Thymus (tissue), 14 donors: ENCODE measurements at places on chromosomes 4 and X.

DNA sequence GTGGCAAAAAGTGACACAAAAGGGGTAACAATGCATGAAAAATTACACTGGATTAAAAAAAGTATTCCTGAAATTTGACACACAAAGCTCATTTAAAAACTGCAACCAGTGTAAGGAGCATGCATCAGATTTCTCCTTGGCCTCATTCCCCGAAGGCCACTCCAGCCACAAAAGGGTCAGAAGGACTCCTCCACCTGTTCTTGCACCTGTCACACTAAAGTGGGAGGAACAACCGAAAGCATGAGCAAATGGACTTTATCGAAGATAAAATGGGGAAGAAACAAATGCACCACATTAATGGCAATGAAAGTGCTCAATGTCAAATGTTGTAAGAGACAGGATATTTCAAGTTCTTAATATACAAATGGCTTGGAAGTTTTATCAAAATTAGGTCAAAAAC lies 88.2 kb downstream of the ADGRA3 start:
- no peak for DNase-seq

DNA sequence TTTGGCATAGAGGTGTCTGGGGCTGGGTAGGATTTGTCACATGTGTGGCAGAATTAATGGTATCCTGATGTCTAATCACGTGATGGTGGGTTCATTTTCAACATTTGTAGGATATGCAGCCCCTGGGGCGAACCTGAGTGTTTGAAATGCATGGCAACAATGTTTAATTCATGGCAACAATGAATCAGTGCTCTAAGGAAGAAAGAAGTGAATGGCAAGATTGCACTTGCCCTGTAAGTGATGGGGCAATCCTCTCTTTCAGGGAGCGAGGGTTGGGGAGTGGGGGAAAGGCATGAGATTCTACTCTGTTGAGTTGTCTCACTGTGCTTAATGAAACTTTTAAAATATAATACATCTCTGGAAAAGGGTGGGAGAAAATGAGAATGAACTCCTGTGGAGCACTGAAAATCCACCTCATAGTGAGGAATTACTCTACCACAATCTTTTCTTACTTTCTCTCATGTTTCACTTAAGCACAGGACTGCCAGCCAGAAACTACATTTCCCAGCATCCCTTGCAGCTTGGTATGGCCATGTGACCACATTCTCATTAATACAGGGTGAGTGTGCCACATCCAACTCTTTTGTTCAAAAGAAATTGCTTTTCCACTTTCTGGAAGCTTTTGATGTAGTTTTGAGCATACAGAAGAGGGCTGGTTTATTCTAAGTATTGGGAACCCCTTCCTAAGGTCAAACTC lies 64.0 kb upstream of the PGM2 start:
- DNase-seq, result no peak

DNA sequence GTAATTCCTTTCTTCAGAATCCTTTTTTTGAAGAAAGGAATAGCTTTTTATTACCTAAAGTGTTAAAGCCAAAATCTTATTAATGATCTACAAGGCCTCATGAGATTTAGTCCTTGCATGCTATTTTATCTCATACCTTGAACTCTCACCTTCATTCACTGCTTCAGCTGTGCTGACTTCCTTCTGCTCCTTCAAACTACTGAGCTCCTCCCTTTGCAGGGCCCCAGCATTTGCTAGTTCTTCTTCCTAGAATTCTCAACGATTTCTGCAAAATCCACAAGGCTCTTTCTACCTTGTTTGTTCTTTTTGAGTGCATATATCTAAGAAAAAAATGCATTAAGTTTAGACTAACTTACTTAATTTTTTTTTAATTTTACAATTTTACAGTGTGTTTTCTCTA lies 619.5 kb downstream of the EPHA5 start:
- DNase-seq, result no peak

DNA sequence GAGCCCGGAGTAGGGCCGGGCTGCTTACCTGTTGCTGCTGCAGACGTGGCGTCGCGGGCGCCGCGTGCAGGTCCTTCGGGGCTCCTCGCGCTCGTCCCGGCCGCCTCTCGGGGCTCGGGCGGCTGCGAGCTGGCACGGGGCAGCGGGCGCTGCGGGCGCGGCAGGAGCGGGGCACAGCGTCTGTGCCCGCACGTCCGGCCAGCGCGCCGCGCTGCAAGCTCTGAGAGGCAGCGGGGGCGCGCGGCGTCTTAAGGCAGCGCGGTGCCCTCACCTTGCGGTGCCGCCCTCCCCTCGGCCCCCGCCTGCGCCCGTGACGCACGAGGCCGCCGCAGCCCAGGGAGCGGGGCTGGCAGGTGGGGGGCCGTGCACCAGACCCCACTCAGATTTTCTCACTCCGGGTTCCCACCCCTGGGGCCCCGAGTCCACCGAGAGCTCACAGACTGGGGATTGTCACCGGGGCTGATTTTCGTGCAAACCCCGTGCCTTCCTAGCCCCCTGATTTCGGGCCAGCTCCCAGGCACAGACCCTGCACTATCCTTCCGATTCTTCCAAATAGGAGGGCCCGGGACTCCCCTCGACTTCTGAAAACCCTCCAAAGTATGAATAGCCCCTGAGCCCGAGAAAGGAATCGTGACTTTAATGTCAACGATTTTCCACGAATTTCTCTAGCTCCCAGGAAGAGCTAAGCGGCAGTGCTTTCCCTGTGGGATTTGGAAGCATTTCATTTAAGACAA lies at the start of gene GPR101:
TSS of gene GPR101 (minus strand) at position 222 of the 734 bp plus-strand sequence. CDS start 2,321 bp downstream, outside the sequence.
- DNase-seq, result no peak

DNA sequence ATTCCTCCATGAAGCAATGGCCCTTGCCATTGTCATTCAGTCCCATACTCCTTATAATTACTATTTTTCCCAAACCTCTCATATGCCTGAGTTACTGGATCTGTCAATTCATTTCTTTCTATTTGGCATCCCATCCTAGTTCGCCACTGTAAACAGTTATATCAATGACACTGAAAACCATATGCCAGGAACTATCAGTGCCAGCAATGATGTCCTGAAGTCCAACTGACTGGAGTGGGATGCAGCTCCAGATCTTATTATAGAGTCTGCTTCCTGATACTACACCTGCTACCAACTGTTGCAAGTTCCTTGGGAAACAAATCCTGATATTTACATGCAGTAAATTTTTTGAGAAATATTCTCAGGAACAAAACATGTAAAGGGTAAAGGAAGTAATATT lies 27.0 kb upstream of the BANK1 start:
- no peak for DNase-seq

DNA sequence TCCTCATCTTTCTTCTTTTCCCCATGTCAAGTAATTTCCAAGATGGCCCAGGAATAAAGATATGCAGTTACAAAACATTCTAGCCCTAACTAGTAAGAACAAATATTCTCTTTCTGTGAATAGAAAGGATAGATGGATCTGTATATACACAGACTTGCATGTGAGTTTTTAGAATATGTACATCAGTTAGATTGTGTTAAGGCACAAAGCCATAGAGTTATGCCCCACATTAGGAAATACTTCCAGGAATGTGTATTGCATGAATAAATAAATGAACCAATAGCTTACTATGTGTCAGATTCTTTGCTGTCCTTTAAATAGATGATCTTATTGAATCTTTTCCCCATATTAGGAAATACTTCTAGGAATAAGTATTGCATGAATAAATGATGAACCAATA lies 46.0 kb upstream of the TMPRSS11E start:
- DNase-seq, result no peak

DNA sequence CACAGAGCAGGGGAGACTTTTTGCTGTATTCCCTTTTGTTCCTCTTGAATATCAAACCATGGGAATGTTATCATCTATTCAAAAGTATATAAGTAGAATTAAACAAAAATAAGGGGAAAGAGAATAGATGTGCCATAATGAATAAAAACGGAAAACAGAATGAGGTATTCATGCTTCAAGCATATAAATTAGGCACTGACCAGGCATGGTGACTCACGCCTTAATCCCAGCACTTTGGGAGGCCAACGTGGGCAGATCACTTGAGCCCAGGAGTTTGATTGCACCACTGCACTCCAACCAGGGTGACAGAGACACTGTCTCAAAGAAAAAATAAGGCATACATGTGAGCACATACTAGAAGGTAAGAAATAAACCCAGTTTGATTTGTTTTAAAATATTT lies 16.3 kb upstream of the NEUROG2 start:
- no peak for DNase-seq

- DNase-seq, result no peak
Measured at GRCh38 chr4:189802884-189803283, 137.8 kb upstream of the FRG1 start.

- no peak for DNase-seq
Measured at GRCh38 chr4:187826725-187827124, 168.8 kb upstream of the ZFP42 start.

GRCh38 chr4:37455301-37456131 lies 211.0 kb downstream of the NWD2 start:
- no peak for DNase-seq

- DNase-seq, result no peak
Measured at GRCh38 chr4:26812049-26812714, 48.5 kb upstream of the STIM2 start.

GRCh38 chrX:72644946-72645345 lies 69.2 kb downstream of the PHKA1 start:
- no peak for DNase-seq

GRCh38 chr4:95548738-95549245 lies at the start of gene UNC5C:
Gene UNC5C, minus strand, starts transcription at chr4:95548973.
- no peak for DNase-seq

- no peak for DNase-seq
Measured at GRCh38 chr4:7647600-7648543, 213.1 kb upstream of the PSAPL1 start.

GRCh38 chrX:118974088-118974907 lies at the start of gene LONRF3:
Gene LONRF3, plus strand, starts transcription at chrX:118974618. Its CDS starts 163 bp downstream, at chrX:118974781.
- DNase-seq, result no peak

DNA sequence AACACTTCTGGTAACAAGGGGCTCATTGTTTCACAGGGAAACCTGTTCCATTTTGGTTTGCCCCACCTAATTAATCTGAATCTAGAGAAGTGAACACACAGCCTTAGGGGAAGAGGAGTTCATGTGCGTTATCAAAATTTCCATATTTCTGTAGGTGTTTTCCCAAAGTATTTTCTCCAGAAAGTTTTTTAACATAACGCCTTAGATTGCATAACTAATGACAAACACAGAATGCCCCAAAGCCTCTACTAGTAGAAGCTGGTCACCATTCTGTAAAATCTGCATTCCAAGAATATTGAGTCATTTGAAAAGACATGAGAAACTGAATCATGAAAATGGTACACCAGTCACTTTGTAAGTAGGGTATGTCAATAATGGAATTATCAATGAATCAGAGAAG lies 41.1 kb downstream of the IL13RA2 start:
- DNase-seq, result no peak

- DNase-seq, result no peak
Measured at GRCh38 chrX:154526901-154527675, 11.1 kb upstream of the FAM3A start.

DNA sequence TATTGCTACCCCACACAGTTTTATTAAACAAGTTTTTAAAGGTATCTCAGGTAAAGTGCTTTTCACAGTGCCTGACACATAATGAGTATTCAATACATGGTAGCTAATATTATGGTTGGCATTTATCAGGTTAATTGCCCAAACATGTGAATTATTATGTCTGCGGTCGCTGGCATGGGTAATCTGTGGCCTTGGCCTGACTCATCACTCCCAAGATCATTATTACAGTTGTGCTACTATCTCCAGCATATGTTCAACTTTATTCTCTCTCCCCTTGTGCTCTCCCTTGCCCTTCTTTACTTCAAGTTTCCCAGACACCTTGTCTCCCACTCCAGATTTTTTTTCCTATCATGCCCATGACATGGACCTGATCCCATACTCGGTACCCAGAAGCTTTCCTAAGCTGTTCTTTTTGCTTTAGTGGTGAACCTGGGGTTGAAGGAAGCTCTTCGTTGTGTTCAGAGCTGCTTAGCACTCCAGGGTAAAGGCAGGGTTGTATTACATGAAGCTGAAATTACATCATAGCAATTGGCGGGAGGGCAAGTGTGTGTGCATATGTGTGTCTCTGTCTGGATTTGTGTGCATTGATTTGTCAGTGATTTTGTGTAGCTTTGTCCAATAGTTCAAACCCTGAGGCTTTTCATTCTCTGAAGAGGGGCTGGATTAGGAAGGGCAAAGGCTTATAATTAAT lies 176.5 kb upstream of the NRK start:
- no peak for DNase-seq

DNA sequence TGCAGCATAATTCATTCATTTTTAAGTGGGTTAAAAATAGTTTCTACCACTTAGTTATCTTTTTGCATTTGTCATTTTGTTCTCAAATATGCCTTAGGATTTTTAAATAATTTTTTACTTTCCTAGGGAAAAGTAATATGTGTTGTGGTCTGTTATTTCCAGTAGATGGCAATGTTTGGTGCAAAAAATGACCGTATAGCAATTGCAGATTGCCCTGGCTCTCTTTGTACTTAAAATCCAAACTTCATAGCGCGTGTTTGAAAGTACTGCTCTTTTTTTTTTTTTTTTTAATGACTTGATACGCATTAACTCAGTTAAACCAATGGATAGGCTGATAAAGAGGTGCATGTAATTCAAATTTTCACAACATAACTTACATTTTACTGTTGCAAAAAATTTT lies 74.4 kb upstream of the RBMX start:
- peak; percentile 0 for DNase-seq

DNA sequence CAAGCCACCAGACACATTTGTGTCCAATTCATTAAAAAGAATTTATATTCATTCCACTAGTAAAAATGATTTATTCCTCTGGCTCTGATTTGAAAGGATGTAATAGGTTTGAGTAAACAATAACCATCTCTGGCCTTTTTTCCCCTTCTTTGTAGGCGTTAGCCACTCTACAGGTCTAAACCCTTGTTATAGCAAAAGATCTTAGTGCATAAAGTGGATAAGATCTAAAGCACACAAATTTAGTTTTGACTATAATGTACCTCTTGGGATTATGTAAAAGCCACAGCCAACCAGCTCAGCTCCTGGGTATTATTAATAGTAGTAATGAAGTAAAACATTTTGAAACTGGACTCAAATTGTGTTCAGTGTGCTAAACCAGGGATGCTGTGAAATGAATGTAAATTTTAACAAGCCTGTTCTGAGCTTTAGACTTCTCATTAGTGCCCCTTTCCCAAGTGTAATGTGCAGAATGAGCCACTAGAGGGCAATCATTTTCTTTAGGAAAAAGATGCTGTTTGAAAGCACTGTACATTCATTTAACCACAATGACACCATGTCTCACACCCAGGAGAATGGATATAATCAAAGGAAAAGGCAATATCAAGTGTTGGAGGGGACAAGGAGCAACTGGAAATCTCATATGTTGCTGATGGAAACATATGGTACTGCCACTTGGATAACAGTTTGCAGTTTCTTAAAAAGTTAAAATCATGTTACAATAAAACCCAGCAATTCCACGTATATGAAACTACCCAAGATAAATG lies 69.7 kb downstream of the KLHL8 start:
- peak; percentile 88 for DNase-seq
